ENCODE measurements at places on chromosomes 5 and 9.

DNA sequence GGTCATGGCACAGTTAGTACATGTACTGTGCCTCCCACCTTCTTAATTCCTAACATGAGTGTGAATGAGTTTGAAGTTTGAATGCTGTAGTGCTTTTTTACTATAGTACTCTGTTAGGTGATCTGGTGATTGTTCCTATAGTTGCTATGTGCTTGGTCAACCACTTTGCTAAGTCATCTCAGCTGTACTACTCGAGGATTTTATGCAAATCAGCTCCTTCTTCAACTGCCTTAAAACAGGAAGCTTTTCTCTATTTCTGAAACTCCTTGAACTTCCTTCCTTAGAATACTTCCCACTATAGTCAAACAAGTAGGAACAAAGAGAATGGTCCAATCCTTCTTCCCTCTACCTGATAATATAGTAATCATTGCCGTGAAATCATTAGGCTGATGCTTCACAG is 219.6 kb downstream of the CTNND2 start:
- DNase-seq = no peak

- no peak for DNase-seq
Measured at GRCh38 chr9:107667231-107668070, 177.9 kb upstream of the KLF4 start.

DNA sequence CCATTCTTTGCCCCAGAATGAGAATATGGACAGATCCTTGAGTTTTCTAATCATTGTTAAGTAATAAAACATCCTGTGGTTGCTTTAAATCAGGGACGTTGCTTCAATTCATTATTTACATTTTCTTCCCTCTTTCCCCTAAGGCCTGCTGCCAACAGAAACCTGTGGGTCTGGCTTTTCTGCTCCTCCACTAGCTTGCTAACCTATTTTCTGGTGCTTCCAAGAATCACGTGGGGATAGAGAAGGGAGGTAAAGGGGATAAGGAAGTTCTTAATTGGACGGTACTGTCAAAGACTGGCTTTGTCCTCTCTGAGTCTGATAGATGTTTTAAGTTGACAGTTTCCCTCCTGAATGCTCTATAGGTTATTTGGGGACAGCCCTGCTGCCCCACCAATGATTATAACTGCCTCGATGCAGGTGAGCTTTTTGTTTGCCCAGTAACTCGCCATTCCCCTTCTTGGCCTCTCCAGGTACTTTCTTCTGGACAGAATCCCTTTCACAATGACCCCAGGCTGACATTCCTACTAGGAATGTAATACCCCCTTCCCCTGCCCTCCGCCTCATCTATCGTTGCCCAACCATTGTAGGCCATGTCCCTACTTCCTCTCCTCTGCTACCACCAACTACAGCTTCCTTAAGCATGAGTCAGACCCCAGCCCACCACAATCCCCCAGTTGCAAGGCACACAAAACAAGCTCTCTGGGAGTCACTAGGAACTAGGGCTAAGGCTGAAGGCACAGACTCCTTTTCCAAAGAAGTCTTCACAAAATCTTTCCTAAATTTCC is 19.9 kb upstream of the CPEB4 start:
- DNase-seq = no peak

- no peak for DNase-seq
Measured at GRCh38 chr9:2478421-2478820, 143.2 kb upstream of the VLDLR start.

DNA sequence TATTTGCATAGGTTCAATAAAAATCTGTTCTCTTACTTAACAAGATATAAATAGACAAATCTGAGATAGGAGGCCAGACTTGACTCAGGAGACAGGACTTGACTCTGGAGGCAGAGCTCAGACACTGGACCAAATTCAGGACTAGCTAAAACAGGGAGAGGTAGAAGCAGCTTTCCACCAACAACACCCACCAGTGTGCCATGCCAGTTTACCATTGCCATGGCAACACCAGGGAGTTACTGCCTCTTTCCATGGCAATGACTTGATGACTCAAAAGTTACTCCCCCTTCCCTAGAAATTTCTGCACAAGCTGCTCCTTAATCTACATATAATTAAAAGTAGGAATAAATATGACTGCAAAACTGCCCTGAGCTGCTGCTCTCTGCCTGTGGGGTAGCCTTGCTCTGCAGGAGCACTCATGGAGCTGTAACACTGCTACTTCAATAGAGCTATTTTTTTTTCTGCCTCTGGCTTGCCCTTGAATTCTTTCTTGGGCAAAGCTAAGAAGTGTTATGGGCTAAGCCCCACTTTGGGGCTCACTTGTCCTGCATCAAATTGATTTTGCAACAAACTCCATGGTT is 473.0 kb downstream of the PLK2 start:
- DNase-seq = no peak

- no peak for DNase-seq
Measured at GRCh38 chr9:106657926-106658325, 205.0 kb upstream of the ZNF462 start.

GRCh38 chr9:114694719-114695269 is 12.8 kb upstream of the TEX48 start:
- no peak for DNase-seq

DNA sequence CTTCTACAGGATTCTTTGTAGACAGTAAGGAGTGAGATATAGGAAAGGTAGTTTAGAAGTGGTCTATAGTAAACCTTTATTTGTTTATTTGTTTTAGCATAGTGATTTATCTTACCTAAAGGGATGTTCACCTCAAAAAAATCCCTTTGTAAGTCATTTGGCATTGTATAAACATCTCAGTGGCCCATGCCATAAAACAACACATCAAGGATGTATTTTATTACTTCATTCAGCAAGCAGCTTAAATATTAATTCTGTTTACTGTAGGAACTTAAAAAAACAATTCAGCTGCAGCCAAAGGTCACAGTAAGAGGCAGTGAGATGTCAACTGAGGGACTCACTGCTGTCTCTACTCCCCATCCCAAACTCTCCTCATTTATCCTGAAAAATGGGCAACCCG is 452.7 kb downstream of the HINT1 start:
- no peak for DNase-seq

- no peak for DNase-seq
Measured at GRCh38 chr9:84702471-84702870, 32.9 kb downstream of the NTRK2 start.

DNA sequence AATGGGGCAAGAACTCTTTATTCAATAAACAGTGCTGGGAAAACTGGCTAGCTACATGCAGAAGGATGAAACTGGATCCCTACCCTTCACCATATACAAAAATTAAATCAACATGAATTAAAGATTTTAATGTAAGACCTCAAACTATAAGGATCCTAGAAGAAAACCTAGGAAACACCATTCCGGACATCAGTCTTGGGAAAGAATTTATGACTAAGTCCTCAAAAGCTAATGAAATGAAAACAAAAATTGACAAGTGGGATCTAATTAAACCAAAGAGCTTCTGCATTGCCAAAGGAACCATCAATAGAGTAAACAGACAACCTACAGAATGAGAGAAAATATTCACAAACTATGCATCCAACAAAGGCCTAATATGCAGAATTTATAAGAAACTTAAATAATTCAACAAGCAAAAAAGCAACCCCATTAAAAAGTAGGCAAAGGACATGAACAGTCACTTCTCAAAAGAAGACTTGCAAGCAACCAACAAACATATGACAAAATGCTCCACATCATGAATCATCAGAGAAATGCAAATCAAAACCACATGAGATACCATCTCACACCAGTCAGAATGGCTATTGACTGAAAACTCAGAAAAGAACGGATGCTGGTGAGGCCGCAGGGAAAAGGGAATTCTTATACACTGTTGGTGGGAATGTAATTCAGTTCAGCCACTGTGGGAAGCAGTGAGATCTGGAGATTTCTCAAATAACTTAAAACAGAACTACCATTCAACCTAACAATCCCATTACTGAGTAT is 104.3 kb upstream of the MAP3K1 start:
- DNase-seq = peak; percentile 38

DNA sequence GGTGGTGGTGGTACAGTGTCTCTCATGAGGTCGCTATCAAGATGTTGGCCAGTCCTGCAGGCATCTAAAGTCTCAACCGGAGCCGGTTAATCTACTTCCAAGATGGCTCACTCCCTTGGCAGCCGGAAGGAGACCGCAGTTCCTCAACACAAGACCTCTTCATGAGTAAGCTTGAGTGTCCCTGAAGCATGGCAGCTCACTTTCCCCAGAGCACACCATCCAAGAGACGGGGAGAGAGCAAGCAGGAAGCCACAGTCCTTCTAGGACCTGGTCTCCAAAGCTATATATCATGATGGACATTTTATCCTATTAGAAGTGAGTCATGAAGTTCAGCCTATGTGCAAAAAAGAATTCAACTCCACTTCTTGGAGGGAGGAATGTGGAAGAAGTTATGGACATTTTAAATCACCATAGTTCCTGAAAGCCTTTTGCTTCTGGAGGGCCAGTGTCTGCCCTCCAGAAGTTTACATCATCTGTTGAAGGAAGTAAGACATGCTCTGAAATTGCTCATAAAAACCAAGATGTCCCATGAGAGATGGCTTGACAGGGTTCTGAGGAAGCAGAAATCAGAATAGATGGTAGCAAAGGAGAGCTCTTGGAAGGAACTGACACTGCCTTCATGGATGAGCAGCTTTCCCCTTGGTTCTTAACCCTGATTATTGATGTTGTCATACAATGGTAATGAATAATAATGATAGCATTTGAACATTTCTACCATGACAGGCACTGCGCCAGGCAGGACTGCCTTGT is 21.3 kb downstream of the GALNT10 start:
- no peak for DNase-seq

DNA sequence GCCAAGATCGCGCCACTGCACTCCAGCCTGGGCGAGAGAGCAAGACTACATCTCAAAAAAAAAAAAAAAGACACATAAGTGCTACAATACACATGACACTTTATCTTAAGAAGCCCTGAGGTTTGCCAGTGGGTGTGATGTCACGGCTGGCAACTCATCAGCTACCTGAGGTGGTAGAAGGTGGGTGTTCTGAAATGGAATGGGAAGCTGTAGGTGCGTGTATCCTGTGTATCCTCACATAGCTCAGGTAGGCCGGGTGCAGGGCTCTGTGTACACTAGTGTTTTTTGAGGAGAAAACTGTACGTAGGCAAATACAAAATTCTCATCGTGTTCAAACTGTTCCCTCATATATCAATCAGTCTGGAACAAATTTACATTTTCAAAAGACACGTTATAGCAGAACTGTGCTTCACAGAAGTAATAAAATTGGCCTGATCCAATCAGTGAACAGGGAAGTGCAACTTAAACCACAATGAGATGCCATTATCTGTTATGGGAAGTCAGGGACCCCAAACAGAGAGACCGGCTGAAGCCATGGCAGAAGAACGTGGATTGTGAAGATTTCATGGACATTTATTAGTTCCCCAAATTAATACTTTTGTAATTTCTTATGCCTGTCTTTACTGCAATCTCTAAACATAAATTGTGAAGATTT is 10.4 kb downstream of the BICD2 start:
- no peak for DNase-seq

DNA sequence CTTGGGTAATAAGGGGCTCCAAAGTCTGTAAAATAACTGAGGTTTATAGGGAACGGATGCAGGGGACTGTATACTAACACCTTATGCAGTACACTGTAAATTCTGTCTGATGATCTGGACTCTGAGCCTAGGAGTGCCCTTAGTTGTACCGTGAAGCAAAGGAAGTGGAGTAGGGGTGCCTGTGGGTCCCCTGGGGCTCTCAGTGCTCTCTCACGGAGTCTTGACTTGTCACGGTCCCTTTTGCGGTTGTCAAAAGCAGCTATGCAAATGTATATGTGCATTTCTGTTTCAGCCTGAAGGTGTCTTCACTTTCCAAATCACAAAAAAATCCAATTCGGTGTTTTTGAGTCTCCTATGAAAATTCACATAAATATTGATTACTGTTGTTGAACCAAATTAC is 17.8 kb downstream of the DMRT1 start:
- DNase-seq = no peak

GRCh38 chr5:146589028-146589345 is 73.0 kb upstream of the GPR151 start:
- DNase-seq = no peak

GRCh38 chr5:93186076-93186682 is 394.8 kb downstream of the NR2F1-AS1 start:
- DNase-seq = peak; percentile 41

GRCh38 chr5:82364497-82364896 is 86.3 kb upstream of the RPS23 start:
- peak; percentile 69 for DNase-seq

DNA sequence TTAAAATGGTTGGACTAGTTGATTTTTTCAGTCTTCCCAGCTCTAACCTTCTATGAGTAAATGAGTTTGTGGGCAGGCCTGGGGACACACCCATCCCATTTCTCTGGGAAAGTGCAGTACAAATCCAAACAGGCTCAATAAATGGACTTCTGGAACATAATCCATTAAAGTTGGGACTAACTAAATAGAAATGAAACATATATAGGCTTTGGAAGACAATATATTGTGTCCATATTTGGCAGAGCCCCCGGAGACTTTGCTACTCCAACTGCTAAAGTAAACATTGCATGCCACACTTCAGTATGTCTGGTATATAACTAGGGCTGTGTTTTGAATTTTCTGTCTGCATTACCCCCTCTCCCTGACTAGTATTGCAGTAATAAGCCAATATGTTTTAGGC is 191.4 kb upstream of the DAB2 start:
- no peak for DNase-seq

DNA sequence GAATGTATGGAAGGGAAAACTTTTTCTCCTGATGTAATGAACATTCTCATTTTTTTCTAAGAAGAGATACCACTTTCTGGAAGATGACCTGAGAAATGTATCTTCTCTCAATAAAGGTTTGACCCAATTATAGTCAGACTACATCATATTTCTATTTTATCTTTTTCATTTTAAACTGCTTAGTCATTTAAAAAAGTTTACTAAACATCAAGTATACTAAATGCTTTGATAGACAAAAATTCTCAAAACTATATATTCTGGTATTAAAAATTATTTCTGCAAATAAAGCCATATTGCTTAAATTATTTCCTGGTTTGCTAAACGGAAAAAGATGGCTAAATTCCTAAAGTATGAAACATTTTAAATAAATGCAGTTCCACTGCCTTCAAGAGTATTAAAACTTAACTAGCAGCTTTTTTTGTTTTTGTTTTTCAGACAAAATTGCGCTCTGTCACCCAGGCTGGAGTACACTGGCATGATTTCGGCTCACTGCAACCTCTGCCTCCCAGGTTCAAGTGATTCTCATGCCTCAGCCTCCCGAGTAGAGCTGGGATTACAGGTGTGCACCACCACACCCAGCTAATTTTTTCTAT is 37.1 kb downstream of the FBXW11 start:
- no peak for DNase-seq

DNA sequence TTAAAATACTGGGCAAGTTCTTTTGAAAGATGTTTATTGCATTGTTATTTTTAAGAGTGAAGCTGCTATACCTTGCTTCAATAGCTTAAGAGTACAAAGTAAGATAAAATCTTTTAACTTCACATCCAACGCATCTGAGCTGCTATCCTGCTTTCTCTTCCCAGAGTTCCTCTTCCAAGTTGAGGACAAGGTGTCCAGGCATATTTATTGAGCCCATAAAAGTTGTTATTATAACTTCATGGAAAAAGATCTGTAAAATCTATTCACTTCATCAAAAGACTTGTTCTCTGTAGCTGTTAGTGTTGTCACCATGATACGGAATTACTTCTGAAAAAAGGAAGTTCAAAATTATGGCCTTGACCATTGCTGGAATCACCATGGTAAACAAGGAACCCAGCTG is 306.2 kb upstream of the ELAVL2 start:
- DNase-seq = no peak

Measured in amniotic stem cell (primary cell).